ENCODE measurements at places on chromosomes 6 and 20. TPM values are rescaled to one million over a fixed set of nuclear protein-coding genes. Genes with fewer than 3 reads are reported as not detected.

STMN3 gene
- total RNA-seq = 8.0 TPM

CCDC28A gene
- total RNA-seq = 11.7 TPM

COL19A1 gene
- not detected for total RNA-seq

LY6G6D gene
- not detected for total RNA-seq

SEC63 gene
- 22.8 TPM for total RNA-seq

MCCD1 gene
- not detected for total RNA-seq

OLIG3 gene
- not detected for total RNA-seq

TBXT gene
- total RNA-seq = not detected

PPP1R14C gene
- total RNA-seq = 0.83 TPM

THBD gene
- total RNA-seq = 23.8 TPM

ZSWIM3 gene
- 1.5 TPM for total RNA-seq

GPR63 gene
- total RNA-seq = 0.61 TPM

HLA-DOB gene
- 0.29 TPM for total RNA-seq

Data from A549 treated with CpdA at 1 μM for 4 hours (cell line).